ENCODE measurements at places on chromosomes 3 and 15.

- no peak for DNase-seq
Observed at GRCh38 chr3:140035871-140036270, 100.9 kb downstream of the CLSTN2 start.

DNA sequence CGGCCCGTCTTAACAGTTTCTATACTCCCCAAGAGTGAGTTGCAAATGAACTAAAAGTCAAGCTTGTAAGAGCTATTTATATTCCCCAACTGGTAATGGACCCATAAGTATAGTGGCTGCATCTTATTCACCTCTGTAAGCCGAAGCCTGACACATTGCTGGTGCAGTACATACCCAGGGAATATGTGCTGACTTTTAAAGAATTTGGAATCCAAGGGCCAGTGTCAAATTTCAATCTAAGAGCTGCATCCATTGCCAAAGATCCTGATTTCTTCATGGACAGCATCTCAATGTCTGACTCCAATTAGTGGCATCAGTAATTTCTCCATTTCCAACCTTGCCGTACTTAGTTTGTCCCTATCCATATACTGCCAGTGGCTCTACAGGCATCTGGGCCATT is 42.0 kb downstream of the FRMD4B start:
- DNase-seq = no peak

DNA sequence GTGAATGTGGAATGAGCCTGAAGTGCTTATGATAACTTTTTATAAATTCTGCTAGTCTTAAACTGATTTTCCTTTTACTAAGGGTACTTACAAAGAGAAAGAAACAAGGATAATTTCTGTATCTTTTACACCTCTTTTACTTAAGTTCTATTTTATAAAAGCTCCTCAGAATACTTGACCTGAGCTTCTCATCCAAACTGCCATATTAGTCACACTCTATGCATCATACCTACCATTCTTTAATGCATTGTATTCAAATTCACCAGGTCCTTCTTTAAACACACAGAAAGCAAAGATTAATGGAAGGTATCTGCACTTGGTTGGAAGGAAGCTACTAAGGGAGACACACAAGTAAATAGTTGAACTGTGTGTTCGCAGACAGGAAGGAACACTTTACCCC is 1.6 kb upstream of the TOPAZ1 start:
- DNase-seq = no peak

- DNase-seq = no peak
Observed at GRCh38 chr15:86231864-86232721, 152.4 kb downstream of the AGBL1 start.

DNA sequence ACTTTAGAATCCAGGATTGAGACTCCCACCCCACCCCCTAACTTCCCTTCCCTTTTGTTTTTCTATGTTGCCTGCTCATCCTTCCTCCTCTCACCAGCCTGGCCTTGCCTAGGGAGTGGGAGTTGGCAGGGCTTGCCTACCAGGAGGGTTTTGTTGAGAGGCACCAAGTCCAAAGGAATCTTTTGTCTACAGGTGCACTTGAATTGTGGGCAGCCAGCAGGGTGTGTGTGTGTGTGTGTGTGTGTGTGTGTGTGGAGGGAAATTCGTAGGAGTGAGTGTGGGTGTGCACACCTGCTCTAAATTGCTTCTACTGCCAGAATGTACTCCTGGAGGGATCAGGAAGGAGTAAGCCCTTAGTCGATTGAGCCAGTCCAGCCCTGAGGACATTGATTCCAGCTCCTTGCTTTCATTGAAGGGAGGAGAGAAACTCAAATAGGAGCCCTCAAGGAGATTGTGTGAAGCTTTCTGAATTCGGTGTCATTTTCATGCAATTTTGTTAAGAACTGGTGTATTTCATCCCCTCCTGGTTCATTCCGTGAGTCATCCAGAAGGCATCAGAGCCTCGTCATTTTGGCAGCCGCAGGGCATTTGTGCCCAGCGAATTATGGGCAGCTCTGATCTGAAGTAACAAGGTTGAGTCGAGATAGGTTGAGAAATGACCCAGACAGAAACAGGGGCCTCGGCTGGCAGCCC is 112.1 kb downstream of the SLCO3A1 start:
- DNase-seq = peak; percentile 24

- no peak for DNase-seq
Observed at GRCh38 chr3:107347751-107348150, 29.5 kb upstream of the CCDC54 start.

DNA sequence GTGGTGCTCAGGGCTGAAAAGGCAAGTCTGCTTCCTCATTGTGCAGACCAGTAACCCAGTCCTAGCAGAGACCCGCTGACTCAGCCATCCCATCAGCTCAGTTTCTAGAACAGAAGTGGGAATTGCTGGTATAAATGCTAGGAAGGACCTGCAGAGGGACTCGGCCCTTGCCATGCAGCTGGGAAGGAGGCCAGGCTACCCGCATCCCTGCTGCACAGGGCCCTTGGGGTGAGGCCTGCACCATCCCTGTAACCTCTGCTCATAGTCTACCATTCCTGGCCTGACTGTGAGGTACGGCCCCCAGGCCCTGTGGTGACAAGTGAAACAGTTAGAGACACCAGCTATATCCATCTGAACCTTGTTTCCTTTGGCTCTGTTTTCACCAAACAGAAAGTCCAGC is 23.5 kb downstream of the RAB6B start:
- DNase-seq = no peak

GRCh38 chr3:124395584-124396338 is 334.5 kb upstream of the UMPS start:
- no peak for DNase-seq

DNA sequence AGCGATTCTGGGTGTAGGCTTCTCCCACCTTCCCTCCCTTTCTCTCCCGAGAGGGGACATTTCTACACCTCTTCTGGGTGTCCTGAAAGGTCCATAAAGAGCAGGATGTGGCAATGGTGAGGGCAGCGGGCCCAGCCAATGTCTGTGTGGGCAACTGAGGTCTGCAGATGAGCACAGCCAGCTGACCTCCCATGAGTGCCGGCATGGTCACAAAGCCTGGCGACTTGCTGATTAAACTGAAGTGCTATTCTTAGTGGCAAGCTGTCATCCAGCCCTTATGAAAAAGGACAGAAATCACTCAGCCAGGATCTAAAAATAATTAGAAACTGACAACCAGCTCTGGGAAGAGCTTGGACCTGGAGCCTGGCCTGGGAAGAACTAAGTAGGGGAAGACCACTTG is 124.3 kb upstream of the RGMA start:
- DNase-seq = no peak

GRCh38 chr3:190601622-190602021 is 87.7 kb downstream of the IL1RAP start:
- DNase-seq = no peak

DNA sequence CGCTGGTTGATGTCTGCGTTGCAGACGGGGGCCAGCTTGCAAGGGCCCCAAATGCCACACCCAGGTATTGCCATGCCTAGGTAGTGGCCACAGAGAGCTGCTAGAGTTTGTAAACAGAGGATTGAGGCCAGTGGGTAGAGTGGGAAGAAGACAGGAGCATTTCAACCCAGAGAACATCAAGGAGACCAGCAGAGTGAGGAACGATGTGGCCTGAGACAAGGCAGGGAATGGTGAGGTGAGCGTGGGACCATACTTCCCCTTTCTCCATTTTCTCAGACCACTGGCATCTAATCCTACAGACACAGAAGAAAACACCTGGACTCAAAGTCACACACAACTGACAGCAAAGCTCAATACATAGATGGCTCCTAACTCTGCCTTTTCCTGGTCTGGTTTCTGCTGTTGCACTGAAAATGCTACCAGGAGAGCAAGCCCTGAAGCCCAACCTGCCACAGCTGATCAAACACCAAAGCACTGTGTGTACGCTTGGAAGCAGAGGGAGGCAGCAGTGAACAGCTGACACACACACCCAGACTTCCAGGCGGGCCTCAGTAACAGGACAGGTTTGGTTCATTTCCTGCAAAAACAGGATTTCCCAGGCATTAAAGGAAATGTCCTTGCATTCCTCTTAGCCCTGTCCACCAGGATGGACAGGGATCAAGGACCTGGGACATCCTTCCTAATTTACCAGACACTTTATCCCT is 1.6 kb downstream of the FAM174B start:
- DNase-seq = no peak

GRCh38 chr3:130849091-130849552 is 44.8 kb upstream of the ATP2C1 start:
- no peak for DNase-seq

DNA sequence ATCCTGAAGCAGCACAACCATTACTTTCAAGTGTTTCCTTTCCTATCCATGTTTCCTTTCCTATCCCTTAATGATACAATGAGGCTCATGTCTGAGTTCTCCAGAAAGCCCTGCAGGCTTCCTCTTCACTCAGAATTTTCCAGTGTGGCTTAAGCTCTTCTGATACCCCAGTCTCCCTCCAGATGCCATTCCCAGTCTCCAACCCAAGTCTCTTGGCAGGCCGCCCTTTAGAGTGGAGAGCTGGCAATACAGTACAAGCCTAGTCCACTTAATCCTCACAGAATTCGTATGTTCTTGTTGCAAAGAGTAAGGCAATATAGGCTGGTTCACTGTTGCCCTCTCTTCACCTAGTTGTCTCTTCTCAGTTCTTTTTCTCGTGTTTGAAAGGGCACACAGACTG is 503.9 kb upstream of the MDFIC2 start:
- DNase-seq = no peak

DNA sequence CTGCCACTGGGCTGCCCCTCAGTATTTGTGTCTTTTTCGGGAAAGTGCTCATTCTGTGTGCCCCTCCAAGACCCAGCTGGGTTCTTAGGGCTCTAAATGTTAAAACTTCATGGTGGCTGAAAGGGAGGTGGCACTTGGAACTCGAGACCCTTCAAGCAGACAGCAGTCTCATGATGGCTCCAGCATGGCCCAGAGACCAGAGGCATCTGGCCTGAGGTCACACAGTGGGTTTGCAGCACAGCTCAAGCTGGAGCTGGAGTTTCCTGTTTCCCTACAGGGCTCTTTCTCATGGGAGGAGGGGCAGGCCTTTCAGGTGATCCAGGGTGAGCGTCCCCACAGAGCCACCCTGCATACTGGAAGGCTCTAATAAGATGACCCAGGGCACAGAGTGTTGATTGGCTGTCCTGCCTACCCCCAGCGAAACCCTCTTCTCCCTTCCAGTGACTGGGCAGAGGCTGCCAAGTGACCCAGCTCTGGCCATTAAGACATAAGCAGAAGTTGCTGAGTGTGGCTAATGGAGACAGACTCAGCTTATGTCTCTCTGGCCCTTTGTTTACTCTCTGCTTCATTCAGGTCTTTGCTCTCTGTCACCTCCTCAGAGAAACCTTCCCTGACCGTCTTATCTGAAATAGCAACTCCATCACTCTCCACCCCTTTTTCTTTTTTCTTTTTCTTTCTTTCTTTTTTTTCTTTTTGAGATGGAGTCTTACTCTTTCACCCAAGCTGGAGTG is 166.6 kb upstream of the SMAD3 start:
- no peak for DNase-seq

DNA sequence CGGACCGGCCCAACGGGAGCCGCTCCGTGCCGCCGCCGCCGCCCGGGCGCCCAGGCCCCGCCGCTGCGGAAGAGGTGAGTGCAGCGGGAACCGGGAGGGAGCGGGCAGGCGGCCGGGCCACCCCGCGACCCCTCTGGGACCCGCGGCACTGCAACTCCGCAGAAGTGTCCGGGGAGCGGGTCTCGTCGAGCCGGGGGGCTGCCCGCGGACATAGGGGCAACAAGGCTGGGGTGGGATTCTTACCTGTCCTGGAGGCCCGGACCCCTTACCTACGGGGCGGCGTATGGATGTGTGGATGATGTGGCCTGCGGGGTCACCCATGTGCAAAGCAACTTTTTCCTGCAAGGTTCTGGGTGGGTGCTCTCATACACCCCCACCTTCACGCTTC is 361 bp downstream of the SEMA3F start:
- no peak for DNase-seq

DNA sequence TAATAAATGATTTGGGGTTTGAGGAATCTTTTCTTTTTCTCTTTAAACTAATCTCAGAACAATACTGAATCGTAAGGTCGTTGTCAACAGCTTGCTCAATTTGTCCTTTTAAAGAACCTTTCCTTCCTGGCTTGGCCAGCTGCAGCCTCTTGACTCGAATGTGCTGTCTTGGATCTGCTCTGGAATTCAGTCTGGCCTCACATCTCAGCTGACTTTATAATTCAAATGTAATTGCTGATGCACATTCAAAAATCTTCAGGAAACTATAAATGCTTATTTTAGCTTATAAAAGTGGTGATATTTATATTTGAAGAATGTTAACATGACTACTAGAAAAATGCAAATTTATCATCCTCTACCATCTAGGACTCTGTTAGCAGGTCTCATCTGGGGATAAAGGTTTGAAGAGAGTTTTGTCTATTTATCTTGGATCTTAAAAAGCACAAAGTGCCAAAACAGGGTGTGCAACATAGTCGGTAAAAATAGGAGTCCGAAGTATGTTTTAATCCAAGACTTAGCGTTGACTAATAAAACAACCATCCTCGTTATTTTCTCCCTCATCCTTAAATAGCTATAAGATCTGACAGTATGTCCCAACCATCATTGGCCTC is 1035.2 kb downstream of the MCTP2 start:
- DNase-seq = no peak

DNA sequence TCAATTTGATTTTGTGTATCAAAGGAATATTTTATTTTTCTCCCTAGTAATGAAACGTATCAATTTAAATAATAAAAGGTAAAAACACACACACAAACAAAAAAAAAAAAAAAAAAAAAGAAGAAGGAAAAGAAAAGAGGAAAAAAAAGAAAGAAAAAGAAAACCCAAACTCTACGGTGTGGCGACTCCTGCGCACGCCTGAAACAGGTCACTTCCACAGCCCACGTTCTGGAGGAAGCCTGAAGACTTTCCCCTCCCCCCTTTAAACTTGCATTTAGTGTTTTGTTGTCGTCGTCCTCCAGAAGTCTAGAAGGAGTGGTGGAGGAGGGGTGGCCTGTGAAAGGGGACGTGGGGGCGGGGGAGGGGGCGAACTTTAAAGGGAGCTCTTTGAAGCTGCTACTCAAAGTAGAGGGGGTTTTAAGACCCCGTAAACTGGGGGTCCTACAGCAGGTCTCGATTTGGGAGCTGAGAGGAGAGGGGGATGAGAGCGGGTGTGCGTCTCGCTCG is 2.3 kb upstream of the TLE3 start:
- no peak for DNase-seq

DNA sequence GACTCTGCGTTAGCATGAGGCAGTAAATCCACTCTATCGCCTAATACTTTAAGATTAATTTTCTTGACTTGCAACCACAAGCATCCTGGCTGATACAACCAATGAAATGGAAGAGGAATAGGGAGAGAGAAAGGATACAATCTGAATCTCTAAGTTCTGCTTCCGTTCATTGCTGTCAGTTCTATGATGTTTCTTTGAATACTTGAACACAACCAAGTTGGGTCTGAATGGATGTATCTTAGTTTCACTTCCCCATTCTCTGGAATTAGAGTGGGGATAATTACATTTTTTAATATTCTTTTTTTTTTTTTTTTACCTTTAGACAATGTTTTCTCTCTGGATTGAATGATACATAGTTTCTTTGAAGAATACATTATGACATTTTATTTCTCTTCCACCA is 22.9 kb downstream of the PDE8A start:
- DNase-seq = no peak
